Fibroblast of villous mesenchyme (primary cell): ENCODE measurements at places on chromosomes 6 and 20.

DNA sequence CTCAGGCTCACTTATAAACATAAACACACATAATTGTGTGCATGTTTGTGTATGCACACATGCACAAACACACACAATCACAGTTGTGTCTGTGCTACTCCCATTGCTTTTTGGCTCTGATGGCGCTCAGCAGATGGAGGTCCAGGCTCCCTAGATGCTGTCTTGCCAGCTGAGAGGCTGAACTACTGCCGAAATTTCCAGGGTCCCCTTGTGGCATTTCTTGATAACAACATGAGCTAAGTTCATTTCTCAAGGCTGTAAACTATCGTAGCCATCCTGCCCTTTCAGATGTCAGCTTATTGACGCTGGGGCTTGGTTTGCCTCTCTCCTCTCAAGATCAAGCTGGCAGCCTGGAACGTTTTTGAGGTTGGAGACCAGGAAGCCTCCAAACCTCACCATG lies 313.9 kb upstream of the RNF24 start:
- DNase-seq = no peak

- DNase-seq = no peak
Measured at GRCh38 chr6:1087154-1087843, 224.6 kb upstream of the FOXQ1 start.

GRCh38 chr6:105746130-105746505 lies 340.0 kb upstream of the PRDM1 start:
- DNase-seq = no peak

GRCh38 chr20:36957875-36958667 lies 6.6 kb upstream of the SAMHD1 start:
- DNase-seq = no peak

- no peak for DNase-seq
Measured at GRCh38 chr20:46850416-46850815, 44.2 kb upstream of the EYA2 start.

- DNase-seq = no peak
Measured at GRCh38 chr20:22977047-22977785, 57.9 kb upstream of the SSTR4 start.

GRCh38 chr6:104087765-104088164 lies 772.0 kb downstream of the HACE1 start:
- DNase-seq = no peak

GRCh38 chr6:116349216-116349615 lies 21.5 kb upstream of the DSE start:
- DNase-seq = no peak

- DNase-seq = no peak
Measured at GRCh38 chr20:1626528-1627199, 6.9 kb upstream of the SIRPB1 start.

DNA sequence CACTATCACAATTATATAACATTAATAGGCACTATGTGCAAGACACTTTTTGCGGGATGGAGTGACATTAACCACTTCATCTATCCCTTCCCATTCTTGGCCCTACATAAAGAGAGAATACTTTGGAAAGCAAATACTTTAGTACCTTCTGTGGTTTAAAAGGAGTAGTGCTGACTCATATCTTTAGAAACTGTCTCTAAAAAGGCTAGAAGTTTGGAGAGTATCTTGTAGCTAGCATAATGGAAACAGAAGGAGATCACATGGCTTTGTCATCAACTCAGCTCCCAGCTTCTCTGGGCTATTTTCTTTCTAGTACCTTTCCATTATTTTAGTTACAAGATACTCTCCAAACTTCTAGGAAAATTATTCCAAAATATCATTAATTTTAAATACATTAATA lies 157.5 kb downstream of the ADGRG6 start:
- DNase-seq = peak; percentile 27

GRCh38 chr6:35391240-35391968 lies 49.0 kb downstream of the PPARD start:
- peak; percentile 58 for DNase-seq

- no peak for DNase-seq
Measured at GRCh38 chr6:148316308-148316707, 26.3 kb upstream of the SASH1 start.

DNA sequence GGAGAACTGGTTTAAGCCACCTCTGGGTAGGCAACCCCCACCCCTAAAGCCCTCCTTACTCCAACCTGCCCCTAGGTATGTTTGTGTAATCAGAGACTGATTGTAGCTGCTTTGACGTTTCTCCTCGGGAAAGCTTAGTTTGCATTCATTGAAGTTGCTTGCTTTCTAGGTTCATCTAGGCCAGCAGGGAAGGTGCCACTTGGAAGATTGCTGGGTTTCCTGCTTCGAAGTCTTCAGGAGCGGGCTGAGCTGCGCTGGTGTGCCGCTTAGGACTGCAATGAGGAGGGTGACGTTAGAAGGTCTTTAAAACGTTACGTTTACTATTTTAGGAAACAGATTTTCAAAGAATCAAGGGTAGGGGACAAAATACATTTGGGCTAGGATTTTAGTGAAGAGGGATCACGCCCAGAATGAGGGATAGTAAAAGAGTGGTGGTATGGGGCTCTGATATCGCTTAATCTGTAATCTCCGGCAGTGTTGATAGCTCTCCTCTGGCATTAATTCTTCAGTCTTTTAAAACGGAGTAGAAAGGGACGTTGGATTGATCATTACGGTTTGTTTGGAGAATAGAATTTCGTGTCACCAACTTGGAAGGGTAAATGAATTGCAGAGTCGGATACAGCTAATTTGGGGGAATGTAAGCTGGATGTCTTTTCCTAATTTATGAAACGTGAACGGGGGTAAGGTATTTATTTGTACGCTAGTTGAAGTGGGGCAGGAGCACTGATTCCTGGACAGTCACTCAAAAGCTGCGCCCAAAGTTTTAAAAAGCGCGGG lies 92.6 kb upstream of the PRDM1 start:
- peak; percentile 52 for DNase-seq

DNA sequence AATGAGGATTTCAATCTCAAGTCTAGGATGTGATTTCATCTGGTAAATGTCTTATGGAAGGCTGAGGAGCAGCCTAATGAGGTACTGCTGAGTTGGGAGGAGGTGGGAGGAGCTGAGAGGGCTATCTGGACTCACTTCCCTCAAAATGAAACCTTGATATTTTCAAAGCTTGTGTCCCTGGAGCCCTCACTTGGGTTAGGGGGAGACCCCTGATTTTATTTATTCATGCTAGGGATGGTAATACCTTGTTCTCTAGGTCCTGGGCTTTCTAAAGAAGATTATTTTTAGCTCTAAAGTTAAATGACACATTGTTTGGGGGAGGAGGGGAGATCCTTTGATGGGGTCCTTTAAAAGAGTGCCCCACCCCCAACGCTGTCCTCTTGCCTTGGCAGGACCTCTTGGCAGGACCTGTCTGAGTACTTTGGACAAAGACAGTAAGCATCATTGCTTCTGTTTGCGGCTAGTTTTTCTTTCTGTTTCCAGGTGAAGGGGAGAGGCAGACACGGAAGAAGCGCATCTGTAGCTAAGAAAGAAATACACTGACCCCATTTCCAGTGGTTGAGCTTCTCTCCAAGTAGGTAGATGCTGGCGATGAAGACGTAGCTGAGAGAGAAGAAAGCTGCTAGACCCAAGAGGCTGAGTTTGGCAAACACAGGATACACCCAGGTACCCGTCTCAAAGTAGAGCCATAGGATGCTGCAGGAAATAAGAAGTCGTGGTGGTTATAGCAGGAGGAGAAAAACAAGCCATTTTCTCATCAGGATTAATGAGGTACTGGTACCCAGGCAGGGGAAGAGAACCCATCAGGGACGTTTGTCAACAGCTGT lies 55.6 kb downstream of the ADTRP start:
- DNase-seq = no peak

- no peak for DNase-seq
Measured at GRCh38 chr6:106390088-106390487, 29.6 kb downstream of the CRYBG1 start.

DNA sequence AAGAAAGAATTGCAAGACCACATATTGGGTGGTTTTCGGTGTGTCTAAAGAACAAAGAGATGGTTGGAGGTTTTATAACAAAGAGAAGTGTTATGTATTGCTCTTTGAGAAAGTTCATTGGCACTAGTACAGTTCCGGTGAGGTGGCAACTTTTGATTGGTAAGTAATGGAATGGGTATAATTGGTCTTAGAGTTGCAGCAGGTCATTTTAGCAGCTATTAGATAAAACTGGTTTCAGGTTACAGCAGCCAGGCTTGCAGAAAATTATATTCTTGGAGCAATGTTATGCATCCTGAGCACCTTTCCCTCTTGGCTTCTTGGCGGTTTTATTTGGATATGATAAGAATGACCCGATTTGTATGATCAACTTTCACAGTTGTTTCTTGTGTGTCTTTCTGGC lies 12.3 kb upstream of the SSTR4 start:
- DNase-seq = no peak

DNA sequence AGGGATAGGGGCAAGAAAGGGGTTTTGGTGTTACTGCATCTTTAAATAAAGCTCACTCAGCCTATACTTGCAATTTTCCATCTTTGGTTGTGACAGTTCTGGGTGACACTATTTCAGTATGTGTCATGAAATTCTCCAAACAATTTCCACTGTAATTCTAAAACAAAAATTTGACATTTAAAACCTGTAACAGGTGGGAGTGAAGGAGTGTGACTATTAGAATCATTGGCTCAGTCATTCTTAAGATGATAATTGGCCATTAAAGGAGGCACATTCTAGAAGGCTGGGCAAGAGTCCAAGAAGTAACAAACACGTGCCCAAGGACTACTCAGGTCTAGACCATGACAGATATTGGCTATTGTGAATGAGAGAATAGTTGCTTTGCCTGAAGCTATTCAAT lies 153.3 kb upstream of the ARG1 start:
- no peak for DNase-seq

- peak; percentile 65 for DNase-seq
Measured at GRCh38 chr20:36856691-36857635, 19.0 kb upstream of the TLDC2 start.

DNA sequence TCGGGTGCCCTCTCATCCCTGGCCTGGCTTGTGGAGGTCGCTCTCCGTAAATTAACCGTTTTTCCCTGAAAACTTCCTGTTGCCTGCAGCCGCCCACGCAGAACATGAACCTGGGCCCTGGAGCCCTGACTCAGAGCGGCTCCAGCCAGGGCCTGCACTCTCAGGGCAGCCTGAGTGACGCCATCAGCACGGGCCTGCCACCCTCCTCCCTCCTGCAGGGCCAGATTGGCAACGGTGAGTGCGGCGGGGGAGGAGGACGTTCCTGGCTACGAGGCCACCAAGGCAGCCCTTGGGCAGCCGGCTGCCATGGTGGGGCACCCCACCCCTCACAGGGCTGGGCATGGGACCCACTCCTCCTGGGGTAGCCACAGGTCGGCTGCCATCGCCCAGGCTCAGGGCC lies 17.8 kb downstream of the SS18L1 start:
- DNase-seq = peak; percentile 55

- DNase-seq = no peak
Measured at GRCh38 chr6:52180787-52181558, 5.2 kb upstream of the IL17A start.

DNA sequence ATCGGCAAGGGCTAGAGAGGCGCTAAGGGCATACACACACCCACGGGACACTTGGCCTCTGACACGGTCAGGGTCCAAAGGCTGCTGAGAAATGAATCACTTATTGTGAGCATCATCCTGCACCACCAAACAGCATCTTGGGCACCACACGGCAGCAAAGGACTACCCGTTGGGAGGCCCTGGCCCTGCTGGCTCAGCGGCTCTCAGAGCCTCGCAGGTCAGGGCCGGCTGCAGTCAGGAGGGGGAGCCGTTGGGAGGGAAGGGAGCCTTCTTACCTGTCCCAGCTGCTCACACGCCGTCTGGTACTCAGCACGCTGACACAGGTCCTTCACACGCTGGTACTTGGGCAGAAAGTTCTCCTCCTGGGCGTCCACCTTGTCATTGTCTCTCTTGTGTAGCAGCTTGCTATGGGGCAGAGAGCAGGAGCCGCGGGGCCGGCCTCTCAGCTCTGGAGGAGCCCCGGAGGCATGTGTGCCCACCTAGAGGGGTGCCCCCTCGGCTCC lies 109.0 kb downstream of the SULF2 start:
- DNase-seq = no peak

DNA sequence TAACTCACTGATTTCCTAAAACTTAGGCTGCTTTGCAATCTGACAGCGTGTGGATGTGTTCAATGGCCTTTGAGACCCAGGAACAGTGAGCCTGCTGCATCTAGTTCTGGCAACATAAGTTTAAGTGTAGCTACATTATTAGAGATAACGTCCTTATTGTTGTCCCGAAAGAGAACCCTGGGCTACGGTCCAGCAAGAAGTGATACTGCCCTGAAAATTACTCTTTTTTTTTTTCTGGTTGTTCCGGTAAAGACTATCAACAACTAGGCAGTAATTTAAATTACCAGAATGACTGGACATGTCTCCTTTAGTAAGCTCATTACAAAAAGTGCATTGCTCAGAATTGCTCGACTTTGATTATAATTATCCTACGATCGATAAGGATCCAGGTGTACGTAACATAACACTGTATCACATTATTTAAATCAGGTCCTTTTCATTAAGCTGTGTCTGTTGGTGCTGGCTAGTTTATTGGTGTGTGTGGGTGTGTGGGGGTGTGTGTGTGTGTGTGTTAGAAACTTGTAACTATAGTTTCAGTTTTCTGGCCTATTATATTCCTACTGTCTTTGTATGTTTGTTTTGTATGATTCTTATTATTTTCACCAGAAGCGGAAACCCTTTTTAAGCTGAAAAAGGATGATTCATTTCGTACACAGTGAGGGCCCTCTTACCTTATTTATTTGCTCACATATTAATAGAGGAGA lies 3.0 kb downstream of the TSHZ2 start:
- no peak for DNase-seq

GRCh38 chr6:167324111-167324510 lies 775 bp upstream of the TTLL2 start:
- DNase-seq = no peak

DNA sequence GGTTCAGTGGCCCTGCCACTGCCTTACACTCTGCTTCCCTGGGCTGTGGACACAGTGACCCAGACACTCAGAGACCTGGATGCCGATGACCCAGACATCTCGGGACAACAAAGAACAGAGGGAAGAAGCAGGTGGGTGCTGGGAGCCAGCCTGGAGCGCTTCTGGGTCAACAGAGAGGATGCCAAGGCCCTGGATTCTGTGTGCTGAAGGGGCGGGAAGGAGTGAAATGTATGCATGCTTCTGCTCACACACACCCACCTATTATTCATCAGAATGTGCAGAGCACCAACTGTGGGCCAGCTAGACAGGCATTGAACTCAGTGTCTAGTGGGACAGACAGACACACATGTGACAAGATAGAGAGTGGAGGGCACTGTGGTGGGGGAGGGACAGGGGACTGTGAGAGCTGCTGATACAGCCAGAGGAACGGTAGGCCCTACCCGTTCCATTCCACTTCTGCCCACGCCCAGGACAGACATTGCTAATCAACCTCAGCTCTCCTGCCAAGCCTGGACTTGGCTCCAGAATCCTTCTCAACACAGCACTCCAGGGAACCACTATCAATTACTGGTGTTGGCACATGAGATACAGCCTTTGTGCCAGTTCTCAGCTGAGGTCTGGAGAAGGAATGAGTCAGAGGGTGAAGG lies 20.2 kb downstream of the KCNK15 start:
- no peak for DNase-seq

- DNase-seq = no peak
Measured at GRCh38 chr6:24859608-24860200, 61.0 kb upstream of the ARMH2 start.

GRCh38 chr6:108744996-108745395 lies 103.2 kb upstream of the ARMC2 start:
- DNase-seq = no peak
